ENCODE measurements at places on chromosomes 5 and 9.

GRCh38 chr5:21791304-21791703 lies 1061.8 kb downstream of the CDH12 start:
- no peak for DNase-seq

- DNase-seq: no peak
These were observed 109.8 kb upstream of the EDIL3 start for GRCh38 chr5:84494453-84494852.

GRCh38 chr9:77753180-77753579 lies 105.1 kb upstream of the GNA14 start:
- DNase-seq: no peak

DNA sequence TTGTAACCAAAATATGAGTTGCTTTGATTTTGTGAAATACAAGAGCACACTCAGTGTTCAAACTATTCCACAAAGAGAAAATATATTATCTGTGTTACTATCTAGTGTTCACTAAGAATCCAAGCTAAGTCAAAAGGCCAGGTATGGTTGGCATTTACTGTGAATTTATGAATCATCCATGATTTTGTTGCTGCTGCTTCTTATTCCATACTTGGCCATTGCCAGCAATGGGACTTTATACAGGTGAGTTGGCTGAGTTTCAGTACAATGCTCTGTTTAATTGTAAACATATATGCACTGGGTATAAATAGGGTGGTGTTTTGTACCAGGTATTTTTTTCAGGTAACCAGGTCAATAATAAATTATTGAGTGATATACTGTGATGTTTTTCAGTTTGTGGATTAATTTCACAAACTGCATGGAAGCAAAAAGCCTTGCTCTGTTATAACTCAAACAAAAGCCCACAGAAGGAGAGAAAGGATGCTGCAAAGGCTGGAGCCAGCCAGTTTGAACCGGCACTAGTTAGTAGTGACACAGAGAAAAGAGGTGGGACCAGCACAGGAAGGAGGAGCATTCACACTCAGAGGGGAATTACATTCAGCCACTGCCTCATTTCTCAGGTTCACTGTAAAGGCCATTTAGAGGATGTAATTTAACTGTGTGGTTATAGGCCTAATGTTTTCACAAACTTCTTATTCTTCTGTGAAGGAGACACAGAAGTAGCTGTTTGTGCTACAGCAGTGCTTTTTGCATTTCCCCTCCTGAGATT lies 381.8 kb downstream of the ADGRV1 start:
- DNase-seq: no peak

GRCh38 chr9:87672586-87672985 lies 53.3 kb upstream of the CTSL start:
- DNase-seq: no peak

DNA sequence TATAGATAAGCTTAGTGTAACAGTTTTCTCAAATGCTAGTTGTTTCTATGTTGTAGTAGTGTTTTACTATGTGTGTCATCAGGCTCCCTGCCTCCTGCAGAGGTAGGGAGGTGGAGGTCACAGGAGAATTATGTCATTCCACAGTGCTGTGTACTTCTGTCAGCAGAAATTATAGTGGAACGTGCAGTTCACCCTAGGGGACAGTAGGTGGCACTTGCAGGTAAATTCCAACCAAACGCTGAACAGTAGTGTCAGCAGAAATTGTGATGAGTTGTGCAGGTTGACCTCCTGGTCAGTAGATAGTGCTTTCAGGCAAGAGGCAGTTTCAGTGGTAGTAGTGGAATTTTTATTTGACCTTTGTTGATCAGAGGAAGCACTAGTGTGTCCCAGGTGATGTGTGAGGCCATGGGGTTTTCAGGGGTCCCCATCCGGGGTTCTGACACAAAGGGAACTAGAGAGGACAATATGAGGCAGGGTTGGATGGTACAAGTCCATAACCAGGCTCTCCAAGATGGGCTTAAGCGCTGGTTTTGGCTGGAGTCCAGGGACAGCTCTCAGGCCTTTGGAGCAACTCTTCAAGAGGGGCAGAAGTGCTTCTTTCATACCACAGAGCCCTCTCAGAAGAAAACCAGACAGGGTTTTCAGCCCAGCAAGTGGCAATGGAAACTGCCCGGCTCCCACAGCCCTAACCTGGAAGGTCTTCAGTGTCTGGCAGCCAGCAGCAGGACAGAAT lies 402.9 kb downstream of the CYLC2 start:
- DNase-seq: no peak

DNA sequence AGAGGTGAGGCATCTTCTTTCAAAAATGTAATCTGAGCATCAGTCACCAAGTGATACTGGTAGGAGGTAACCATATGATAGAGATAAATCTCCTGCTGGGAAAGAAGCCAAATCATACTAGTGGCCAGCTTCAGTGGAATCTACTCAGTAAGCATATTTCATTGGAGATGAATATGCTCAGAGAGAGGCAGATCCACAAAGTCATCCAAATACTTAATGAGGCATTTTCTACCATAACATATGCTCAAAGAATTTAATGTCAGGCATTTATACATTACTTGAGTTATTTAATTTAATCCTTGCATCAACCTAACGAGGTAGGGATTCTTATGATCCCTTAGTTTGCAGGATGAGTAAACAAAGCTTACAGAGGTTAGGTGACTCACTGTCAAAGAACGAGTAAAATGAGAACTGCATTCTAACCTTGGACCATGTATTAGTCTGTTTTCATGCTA lies 50.9 kb upstream of the DMRTA1 start:
- no peak for DNase-seq

GRCh38 chr5:158987231-158987630 lies 112.5 kb downstream of the EBF1 start:
- DNase-seq: no peak

- DNase-seq: no peak
These were observed 367.0 kb downstream of the NTRK2 start for GRCh38 chr9:85036496-85036895.

GRCh38 chr5:35303152-35303551 lies 72.9 kb upstream of the PRLR start:
- no peak for DNase-seq

DNA sequence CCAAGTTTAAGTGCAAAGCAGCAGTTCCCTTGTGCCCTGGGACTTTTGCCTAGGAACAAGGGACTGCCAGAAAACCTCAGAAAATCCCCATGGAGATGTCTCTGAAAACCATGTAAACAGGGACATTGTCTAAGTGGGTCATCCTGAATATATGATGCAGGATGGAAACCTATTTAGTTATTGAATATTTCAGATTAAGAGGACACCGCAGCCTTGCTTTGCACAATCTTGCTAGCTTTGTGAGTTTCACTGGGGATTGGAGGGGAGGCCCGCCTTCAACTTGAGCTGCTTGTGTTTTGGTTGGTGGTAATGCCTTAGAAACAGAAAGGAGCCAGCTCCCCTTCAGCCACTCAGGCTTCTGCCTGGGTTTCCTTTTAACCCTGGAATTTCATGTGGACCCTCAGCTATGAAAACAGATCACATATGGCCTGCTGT lies 112.8 kb downstream of the C9orf152 start:
- no peak for DNase-seq

DNA sequence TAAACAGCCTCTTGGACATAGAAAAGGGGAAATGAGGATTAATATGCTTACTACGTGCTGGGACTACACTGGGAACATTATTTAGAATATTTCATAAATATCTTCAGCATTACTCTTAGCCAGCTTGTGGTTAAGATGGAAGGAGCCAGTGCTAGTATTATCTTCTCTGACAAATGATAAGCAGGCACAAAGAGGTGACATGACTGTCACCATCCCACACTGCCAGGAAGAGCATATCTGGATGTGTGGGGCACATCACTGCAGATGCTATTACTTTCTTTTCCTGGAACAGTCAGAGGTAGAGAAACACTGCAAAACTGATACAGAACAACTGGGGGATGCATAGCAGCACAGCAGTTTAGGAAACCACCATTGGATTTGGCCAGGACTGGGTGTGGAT lies 281.0 kb upstream of the TNC start:
- DNase-seq: no peak

DNA sequence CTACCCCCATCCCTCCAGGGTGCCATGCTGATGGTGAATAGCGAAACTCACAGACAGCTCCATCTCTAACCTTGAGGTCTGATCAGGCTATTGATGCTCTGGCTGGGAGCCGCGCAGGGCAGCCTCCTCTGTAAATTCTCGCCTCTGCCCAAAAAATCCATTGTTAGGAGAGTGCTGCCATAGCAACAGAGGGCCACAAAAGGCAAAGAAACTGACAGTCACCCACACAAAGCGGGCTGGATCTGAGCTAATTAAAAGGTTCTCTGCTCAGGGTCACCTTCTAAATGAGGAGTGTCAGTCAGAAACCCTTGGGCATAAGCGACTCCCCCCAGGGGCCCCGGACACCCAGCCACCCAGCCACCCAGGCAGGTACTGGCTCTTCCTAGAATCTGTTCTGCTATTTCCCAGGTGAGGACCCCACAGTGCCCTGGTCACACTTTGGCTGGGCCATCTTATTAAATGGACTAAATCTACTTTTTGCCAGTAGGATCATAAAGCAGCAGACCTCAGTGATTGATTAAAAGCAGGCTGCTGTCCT lies 126.7 kb downstream of the MED10 start:
- no peak for DNase-seq

DNA sequence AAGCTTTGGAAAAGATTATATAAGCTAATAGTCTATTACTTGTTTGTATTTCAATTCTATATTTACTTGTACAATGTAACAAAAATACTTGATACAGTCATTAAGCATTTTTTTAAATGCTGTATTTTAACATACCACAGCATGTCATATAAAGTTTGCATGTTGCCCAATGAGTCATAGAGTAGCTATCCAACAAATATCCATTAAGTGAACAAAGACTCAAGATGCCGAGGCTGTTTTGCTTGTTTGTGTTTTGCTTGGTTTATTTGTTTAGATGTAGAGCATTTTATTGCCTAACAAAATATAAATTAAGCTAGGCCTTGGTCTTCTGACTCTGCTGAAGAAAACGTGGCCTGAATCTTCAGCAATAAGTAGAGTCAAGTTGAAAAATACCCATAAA lies 1584.3 kb upstream of the NUDT12 start:
- DNase-seq: no peak

DNA sequence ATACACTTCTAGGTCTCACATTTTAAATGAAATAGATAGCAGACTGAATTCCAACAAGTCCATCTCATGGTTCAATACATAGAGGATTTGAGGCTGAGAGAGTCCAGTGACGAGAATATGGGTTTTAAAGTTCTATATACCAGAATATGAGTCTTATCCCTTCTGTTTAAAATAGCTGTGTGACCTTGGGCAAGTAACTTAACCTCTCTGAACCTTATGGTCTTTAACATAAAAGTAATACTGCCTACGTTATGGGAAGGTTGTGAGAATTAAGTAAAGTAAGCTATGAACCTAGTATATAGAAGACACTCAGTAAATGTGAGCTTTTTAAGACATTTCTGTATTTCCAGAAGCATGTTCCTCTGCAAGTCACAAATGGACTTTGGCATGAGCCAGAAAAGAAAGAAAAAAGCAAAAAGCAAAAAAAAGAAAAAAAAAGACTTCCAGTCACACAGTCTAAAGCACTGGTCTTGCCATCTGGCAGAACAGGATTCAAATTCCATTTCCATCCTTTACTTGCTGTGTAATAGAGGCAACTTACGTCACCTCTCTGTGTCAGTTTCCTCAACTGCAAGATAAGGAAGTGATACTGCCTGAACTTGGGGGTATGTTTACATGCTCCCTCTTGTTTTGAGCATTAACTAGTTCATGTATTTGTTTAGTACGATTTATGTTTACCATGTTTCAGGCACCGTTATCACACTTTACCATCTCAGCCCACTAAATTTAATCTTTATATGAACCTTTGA lies 248.2 kb downstream of the TRIM32 start:
- no peak for DNase-seq

DNA sequence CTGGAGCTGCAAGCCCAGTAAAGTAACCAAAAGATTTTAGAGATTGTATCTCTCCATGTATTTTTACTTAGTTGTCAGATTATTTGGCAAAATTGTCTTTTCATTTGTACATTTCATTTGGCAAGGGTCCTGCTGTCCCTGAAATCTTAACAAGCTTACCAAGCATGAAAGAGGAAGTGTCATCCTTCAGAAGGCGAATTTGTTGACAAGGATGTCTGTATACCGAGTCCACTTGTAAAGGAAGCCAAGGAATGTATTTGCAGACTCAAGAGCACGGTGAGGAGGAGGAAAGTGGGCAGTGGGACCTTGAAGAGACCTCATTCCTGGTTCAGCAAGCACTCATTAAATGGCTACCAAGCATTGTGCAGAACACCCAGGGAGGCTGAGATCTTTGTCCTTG lies 7.5 kb upstream of the OTULINL start:
- no peak for DNase-seq

GRCh38 chr9:109336409-109336808 lies 15.6 kb upstream of the EPB41L4B start:
- no peak for DNase-seq

DNA sequence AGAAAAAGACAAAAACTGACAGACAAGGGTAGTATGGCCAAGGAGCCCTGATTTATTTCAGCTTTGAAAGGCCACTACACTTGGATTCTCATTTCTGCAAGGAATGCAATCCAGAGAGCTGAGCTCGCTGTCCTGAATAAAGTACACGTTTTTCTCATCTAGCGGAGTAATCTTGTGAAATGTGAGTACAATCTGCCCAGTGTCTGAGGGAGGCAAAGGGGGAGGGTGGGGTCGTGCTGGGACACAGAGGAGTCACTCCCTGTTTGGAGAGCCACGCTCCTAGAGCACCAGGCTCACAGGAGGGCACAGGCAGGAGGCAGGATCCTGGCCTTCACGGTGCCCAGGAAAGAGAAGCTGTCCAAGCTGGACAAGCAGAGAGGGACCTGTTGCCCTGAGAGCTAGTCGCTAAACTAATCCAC lies 51.0 kb upstream of the IFNK start:
- DNase-seq: no peak

DNA sequence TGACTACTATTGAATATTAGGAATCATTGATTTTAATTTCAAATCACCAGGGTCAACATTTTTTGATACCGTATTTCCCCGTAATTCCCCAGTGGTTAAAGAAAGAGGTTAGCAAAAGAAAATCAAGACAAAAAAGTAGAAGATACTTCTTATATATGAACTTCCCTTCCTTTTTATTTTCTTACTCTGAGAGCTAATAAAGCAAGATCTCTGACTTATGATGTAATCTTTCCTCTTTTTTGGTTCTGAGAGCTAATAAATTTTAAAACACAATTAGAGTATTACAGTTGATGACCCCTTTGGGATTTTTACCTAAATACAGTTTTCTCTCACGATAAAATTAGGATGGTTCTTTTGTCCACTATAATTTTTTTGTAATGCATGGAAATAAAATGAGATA lies 9.2 kb upstream of the FYB1 start:
- no peak for DNase-seq

DNA sequence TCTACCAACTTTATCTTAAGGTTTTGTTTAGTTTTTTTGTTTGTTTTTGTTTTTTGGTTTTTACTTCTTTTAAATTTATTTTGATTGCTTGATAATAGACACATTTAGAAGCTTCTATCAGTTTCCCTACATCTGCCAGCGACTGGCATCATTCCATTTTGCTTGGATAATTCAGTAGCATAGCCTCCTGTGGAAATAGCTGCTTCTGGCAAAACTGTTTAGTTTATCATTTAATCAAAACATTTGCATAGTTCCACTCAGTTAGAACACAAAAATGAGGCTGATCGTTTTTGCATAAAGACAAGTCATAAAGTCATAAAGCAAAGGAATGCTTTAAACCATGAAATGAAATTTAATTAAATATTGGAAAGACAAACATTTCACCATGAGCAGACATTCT lies 133.7 kb upstream of the NFIL3 start:
- no peak for DNase-seq

All from stimulated activated CD4-positive, alpha-beta T cell treated with anti-CD3 and anti-CD28 coated beads, Interleukin-1b, Interleukin-23, amount 100 ng/mL, for 24 hours (primary cell).